Fibroblast of skin of scalp (primary cell): ENCODE measurements at places on chromosomes 1 and 21.

DNA sequence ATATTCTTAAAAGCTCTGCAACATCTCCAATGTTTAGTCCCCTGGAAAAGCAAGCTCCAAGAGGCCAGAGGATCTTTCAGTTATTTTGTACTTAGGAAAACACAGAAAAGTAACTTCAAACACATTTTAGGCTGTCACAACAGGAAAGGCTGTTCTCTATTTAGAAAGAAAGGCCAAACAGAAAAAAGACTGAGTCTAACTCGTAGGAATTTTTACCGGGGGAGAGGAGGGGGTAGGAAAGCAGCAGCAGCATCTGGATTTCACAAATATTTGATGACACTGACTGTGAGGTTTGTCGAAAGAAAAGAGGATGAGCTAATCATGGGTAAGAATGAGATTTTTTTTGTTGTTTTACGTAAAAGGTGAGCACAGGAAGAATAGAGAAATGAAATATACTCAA lies 107.1 kb downstream of the EIF4G3 start:
- DNase-seq: peak; percentile 80

DNA sequence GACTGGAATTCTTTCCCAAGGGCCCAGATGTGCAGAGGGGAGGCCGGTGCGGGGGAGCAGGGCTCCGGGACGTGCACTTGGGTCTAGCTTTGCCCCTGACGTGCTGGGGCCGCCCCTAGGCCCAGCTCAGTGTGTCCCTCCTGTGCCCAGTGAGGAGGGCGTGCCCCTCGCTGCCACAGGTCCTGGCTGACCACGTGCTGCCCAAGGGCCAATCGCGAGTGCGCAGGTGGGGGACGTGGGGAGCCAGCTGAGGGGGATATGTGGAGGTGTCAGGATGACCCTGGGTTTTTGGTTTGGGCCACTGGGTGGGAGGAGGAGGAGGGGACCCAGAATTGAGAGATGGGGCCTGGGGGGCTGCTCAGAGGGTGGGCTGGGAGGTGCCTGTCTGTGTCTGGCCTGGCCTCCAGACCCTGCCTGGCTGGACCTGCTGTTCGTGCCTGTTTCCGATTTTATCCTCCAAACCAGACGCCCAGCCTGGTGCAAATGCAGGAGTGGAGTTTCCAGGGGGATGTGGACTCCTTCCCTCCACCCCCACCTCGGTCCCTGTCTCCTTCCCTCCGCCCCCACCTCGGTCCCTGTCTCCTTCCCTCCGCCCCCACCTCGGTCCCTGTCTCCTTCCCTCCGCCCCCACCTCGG lies 6.1 kb upstream of the RNF223 start:
- DNase-seq: peak; percentile 81

DNA sequence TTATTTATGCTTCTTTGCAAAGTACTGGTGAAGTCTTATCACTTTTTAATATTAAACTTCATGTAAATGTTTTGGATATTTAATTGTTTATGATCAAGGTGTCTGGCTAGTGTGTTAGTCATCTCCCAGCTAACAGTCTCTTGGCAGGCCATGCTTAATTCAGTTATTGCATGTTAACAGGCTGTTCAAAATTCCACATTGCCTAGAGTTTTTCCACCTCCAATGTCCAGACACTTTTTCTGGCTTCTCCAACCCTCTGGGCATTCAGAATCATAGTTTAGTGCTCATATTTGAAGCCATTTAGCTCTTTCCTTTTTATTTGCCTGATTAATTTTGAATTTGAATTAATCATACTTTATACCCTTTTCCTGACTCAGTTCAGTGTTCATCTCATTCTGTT lies 69.2 kb downstream of the OLFML2B start:
- peak; percentile 63 for DNase-seq

DNA sequence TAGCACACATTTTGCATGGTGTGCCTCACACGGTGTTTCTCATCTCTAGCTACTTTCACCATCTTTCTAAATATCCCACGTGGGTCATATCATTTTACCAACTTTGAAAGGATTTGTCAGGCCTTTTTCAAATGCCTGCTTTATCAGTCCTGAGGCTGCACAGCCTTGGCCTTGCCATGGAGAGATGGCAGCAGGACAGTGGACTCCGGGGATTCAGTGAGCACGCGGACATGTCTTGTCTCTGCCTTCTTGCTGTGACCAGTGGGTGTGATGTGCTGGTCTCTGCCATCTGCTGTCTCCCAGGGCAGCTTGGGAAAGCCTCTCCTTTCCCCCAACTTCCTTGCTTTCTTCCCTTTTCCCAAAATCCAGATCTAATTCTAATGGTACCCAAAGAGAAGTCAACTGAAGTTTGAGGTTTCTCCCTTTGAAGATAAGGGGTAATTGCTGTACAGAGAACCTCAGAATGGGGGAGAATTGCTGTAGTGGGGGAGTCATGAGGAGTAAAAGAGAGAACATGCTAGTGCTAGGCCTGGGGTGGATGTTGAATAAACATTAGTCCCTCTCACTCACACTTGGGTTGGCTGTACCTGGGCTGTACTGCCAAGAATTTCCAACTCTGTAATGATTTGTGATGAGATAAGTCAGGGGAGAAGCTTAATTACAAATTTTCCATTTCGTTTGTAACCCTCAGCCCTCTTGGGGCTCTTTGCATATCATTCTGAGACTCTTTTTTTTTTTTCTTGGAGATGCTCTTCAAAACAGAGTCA lies 99.5 kb downstream of the GALNT2 start:
- no peak for DNase-seq
